Activated CD4-positive, alpha-beta T cell treated with anti-CD3 and anti-CD28 coated beads, Interleukin-2, amount 50 U/mL, for 24 hours (primary cell): ENCODE measurements at places on chromosomes 1 and 21.

- DNase-seq, result no peak
Measured at GRCh38 chr1:3194760-3195479, 125.9 kb downstream of the PRDM16 start.

DNA sequence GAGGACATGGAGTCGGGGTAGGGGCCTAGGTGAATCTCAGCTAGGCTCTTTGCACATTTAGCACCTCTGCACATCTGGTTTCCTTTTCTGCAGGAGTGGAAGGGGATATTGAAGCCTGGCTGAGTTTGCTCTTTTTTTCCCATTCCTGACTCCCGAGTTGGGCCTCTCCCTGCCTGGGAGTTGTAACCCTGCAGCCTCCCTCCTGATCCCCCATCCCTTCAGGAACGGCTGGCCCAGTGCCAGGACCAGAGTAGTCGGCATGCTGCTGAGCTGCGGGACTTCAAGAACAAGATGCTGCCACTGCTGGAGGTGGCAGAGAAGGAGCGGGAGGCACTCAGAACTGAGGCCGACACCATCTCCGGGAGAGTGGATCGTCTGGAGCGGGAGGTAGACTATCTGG, 836 bp downstream of the OLFML3 start:
- no peak for DNase-seq

GRCh38 chr1:157042846-157043245, 2.7 kb downstream of the ARHGEF11 start:
- DNase-seq, result no peak

DNA sequence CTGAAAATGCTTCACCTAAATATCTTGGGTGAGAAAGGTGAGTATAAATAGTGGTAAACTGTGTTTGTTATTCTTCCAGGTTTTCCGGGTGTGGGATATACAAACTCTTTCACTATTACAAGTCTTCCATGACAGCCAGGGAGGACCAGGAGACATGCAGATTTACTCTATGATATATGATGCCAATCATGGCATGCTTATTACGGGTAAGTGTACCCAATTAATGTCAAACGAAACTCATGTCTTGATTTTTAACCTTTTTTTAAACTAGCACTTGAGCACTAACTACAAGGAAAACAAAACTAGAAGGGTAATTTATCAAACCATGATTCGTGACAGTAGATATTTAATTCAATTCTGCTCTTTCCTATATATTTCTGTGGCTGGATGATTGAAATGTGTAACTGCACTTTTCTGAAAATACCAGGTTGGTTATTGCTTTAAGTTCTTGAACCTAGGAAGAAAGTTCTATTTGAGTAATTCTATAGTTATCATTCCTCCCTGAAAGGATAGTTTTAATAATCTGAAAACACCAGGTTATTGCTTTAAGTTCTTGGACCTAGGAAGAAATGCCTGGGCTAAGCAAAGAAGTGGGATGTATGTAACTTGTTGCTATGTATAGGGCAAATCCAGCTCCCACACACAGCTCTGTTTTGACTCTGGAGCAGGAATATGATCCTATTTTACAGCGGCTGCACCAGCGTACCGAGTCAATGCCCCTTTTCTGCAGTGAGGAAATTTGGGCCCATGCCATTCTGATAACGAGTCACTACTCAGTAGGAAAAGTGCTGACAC, 86.4 kb downstream of the WDR64 start:
- no peak for DNase-seq

- no peak for DNase-seq
Measured at GRCh38 chr1:55213151-55213884, 1.8 kb downstream of the USP24 start.

GRCh38 chr1:82487778-82488177, 687.0 kb downstream of the ADGRL2 start:
- no peak for DNase-seq

GRCh38 chr1:110879758-110880606, 7.0 kb downstream of the CD53 start:
- peak; percentile 81 for DNase-seq

GRCh38 chr1:116664366-116664977, 3.1 kb downstream of the IGSF3 start:
- DNase-seq, result no peak

GRCh38 chr1:61079898-61080336, 2.4 kb upstream of the NFIA start:
- DNase-seq, result no peak

- DNase-seq, result no peak
Measured at GRCh38 chr1:22826604-22827580, 116.3 kb downstream of the EPHB2 start.

GRCh38 chr21:17461582-17461981, 51.3 kb upstream of the CXADR start:
- DNase-seq, result no peak

GRCh38 chr1:184417916-184418315, 31.1 kb downstream of the C1orf21 start:
- no peak for DNase-seq

GRCh38 chr1:213008564-213008963, 7.1 kb downstream of the ANGEL2 start:
- no peak for DNase-seq

- no peak for DNase-seq
Measured at GRCh38 chr1:153058826-153059784, 1.8 kb upstream of the SPRR2A start.

GRCh38 chr1:203676455-203676854, 49.8 kb downstream of the ATP2B4 start:
- no peak for DNase-seq

GRCh38 chr1:118101999-118102398, 83.0 kb downstream of the SPAG17 start:
- DNase-seq, result no peak

GRCh38 chr1:159000625-159001024, 9.1 kb upstream of the IFI16 start:
- DNase-seq, result no peak

GRCh38 chr1:41169066-41169798, 72.9 kb downstream of the SCMH1 start:
- no peak for DNase-seq

DNA sequence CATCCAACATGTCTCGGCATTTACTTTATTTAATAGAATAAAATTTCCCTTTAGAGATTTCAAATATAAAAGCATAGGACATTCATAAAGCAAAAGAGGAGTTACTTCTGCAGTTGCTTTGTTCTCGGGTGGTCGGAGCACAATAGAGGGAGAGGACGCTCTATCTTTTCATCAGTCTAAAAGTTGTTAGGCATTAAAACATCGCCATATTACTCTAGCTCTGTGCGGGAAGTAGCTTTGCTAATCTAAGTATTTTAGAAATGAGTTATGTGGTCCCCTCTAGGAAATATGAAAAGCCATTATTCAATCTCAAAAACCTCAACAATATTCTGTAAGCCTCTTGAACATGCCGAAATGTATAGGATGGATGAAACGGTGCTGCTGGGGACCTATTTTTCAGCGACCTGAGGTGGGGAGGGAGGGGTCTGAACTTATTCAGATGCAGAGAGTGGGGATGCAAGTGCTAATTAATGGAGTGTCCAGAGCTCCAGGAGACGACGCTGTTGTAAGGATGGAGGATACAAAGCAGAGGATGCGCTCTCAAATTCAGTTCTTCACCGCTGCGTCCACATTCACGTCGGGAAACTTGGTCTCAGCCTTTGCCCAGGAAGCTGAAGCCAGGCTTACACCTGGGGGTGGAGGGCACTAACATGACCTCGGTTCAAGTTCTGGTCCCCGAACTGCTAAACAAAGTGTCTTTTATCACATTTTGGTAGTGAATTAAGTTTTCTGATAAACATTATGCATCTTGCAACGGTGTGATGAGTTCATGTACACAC, 6.3 kb downstream of the CDKN2C start:
- no peak for DNase-seq

- DNase-seq, result no peak
Measured at GRCh38 chr1:12416744-12417143, 186.9 kb downstream of the VPS13D start.

- no peak for DNase-seq
Measured at GRCh38 chr1:226640321-226641136, 92.0 kb downstream of the STUM start.

GRCh38 chr1:162387226-162388082, 5.9 kb downstream of the C1orf226 start:
- DNase-seq, result no peak

- DNase-seq, result no peak
Measured at GRCh38 chr1:160623227-160623633, 23.6 kb downstream of the SLAMF1 start.

DNA sequence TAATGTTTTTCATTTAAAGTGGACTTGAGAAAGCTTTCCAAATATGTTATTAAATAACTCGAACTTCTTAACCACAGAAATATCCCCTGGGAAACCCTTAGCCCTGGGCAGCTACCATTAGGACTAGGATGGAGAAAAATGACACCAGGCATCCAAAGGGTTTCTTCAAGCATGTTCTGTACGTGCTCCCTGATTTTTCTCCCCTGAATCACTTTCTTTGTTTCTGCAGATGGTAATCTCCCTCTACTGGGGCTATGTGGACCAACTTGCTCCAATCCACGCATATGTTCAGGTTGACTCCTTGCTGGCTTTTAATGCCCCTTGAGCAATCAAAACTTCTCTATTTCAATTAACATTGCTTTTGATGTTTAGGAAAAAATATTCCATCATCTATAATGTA, 312.7 kb upstream of the C1orf87 start:
- no peak for DNase-seq

DNA sequence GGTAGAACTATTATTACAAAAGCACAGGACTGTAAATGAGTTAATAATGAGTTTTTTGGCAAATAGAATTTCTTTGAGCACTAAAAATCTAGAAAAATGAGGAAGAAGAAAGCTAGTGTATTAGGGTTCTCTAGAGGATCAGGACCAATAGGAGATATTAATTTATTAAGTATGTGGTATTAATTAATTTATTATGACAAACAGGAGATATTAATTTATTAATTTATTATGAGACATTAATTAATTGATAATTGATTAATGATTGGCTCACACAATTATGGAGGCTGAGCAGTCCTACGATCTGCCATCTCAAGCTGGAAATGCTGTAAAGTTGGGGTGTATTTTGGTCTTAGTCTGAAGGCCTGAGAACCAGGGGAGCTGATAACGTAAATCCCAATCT, 31.2 kb downstream of the PLA2G4A start:
- no peak for DNase-seq

DNA sequence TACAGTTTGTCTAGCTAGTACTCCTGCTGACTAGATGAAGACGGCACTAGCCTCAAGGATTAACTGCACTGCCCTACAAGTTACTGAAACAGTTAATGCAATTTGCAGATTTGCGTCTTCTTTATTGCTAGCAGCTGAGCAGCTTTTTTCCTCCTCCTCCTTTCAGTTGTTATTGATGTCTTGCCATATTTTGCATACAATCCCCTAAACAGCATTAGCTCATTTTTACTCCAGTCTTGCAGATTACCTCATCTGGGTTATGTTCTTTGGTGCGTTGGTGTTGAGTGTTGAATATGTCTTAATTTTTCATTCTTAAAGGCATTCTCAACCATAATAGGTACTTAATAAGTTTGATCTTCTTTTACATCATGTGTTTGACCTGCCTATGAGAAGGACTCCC, 363.4 kb upstream of the LYPLAL1 start:
- no peak for DNase-seq

DNA sequence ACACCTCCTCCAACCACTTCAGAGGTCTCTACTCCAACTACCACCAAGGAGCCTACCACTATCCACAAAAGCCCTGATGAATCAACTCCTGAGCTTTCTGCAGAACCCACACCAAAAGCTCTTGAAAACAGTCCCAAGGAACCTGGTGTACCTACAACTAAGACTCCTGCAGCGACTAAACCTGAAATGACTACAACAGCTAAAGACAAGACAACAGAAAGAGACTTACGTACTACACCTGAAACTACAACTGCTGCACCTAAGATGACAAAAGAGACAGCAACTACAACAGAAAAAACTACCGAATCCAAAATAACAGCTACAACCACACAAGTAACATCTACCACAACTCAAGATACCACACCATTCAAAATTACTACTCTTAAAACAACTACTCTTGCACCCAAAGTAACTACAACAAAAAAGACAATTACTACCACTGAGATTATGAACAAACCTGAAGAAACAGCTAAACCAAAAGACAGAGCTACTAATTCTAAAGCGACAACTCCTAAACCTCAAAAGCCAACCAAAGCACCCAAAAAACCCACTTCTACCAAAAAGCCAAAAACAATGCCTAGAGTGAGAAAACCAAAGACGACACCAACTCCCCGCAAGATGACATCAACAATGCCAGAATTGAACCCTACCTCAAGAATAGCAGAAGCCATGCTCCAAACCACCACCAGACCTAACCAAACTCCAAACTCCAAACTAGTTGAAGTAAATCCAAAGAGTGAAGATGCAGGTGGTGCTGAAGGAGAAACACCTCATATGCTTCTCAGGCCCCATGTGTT, 66.6 kb downstream of the TPR start:
- no peak for DNase-seq

- DNase-seq, result no peak
Measured at GRCh38 chr1:231376875-231377549, 38.9 kb downstream of the SPRTN start.

- DNase-seq, result no peak
Measured at GRCh38 chr1:204945565-204945977, 74.9 kb downstream of the NFASC start.

GRCh38 chr1:25676488-25676887, 59.9 kb downstream of the MAN1C1 start:
- no peak for DNase-seq

- DNase-seq, result no peak
Measured at GRCh38 chr1:232057217-232057895, 430.8 kb downstream of the DISC1 start.

DNA sequence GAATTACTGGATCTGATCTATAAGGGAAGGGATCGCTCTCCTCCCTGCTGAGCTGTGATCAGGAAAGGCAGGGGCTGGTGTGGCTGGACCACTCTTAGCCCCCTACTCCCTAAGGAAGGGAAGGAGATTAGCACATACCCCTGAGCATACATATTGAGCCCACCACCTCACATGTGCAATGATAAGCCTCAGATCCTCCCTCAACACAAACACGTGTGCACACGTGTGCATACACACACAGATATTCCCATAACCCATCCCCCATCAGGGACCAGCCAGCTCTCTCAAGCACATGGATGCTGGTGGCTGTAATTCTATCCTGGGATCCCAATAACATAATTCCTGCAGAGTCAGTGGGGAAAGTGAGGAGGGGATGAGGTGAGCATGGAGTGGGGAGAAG, 21.2 kb downstream of the SYT2 start:
- no peak for DNase-seq

- no peak for DNase-seq
Measured at GRCh38 chr1:235708390-235708962, 58.9 kb upstream of the GNG4 start.

GRCh38 chr1:178739285-178740045, 14.4 kb downstream of the RALGPS2 start:
- DNase-seq, result no peak

GRCh38 chr1:53316424-53316765, 11.5 kb downstream of the LRP8 start:
- no peak for DNase-seq
